AG09319 (cell line): ENCODE measurements at places on chromosomes 7 and 10.
A peak's percentile ranks its signal among the peaks of the same experiment; 100 is the strongest.

- no peak for DNase-seq
Measured at GRCh38 chr7:111878785-111879184, 316.5 kb upstream of the IMMP2L start.

DNA sequence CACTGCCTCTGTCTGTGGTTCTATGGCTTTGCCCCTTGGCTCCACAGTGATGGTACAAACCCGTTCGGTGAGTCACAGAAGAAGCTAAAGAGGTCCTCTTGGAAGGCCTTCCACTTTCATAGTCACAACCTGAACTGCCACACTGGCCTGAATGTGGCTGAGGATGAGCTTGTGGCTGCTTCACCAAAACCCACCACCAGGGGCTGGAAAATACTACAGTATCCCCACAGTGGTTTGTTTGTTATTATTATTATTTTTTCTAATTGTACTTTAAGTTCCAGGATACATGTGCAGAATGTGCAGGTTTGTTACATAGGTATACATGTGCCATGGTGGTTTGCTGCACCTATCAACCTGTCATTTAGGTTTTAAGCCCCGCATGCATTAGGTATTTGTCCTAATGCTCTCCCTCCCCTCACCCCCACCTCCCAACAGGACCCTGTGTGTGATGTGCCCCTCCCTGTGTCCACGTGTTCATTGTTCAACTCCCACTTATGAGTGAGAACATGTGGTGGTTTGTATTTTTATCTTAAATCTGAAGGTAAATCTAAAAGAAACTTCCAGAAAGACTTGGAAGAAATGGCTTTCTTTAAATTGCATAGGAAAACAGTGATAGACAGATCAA, 160.8 kb upstream of the NPSR1 start:
- no peak for DNase-seq

- DNase-seq, result peak; percentile 34
Measured at GRCh38 chr10:126420567-126421300, 32.5 kb upstream of the ADAM12 start.

DNA sequence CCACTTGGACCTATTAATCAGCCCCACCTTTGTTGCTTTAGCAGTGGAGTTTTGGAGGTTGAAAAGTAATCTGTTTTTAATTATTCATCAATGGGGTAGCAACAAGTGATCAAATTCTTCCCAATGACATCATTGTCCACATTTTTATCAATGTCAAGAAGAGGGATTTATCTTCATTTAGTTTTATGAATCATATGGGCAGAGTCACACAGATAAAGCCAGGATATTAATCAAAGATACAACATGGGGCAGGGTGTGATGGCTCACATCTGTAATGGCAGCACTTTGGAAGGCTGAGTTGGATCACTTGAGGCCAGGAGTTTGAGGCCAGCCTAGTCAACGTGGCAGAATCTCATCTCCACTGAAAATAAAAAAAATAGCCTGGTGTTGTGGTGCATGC, 388.4 kb upstream of the POM121L12 start:
- no peak for DNase-seq

DNA sequence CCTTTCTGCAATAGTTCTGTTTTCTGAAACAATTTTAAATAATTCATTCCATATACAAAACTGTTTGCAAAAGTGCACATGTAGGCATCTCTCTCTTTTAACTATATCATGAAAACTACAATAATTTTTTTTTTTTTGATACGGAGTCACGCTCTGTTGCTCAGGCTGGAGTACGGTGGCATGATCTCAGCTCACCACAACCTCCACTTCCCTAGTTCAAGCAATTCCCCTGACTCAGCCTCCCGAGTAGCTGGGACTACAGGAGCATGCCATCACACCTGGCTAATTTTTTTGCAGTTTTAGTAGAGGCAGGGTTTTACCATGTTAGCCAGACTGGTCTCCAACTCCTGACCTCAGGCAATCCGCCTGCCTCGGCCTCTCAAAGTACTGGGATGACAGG, 44.0 kb upstream of the SEMA3A start:
- DNase-seq, result no peak

- DNase-seq, result no peak
Measured at GRCh38 chr7:43735403-43735801, 6.1 kb upstream of the COA1 start.

- DNase-seq, result no peak
Measured at GRCh38 chr7:1141651-1142050, 18.3 kb downstream of the ZFAND2A start.
